ENCODE measurements at places on chromosomes 12 and 14.

DNA sequence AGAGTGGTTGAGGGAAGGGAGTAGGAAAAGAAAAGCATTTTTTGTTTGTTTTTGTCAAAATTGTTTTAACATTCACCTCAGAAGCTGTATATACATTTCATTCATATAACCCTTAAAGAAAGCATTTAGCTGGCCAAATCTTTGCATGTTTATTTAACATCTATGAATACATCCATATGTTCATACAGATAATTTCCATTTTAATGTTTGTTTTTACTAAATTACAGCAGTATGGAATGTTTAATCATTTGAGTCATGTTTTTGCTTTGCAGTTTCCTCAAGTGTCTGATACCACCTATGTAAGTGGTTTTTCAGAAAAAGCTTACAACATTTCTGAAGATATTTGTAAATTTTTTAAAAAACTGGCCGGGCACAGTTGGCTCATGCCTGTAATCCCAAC is 84.3 kb upstream of the ATF1 start:
- no peak for DNase-seq

DNA sequence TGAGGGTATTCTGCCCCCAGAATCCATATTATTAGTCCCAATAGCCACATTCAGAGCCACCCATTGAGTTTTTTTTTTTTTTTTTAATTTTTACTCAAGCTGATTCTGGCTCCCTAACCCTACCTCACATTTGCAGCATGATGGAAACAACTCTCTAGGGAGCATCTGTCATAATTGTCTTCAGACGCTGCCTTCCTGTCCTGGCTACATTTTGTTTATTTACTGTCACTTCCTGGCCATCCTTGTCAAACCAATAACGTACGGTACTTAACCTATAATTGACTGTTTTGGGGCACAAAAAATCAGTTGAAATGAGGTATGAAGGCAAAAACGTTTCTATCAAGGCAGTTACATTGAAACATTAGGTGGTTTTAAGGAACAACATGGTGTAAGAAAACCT is 2.1 kb downstream of the GLIPR1 start:
- peak; percentile 71 for DNase-seq

DNA sequence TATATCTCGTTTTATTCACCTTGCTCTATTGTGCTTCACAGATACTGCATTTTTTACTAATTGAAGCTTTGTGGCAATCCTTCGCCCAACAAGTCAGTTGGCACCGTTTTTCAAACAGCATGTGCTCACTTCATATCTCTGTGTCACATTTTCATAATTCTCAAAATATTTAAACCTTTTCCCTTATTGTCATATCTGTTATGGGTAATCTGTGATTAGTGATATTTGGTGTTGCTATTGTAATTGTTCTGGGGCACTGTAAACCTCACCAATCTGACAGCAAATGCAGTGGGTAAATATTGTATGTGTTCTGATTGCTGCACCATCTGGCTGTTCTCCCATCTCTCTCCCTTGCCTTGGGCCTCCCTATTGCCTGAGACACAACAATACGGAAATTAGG is 191.3 kb downstream of the BTG1 start:
- peak; percentile 20 for DNase-seq

GRCh38 chr14:79136071-79137044 is 966.2 kb downstream of the NRXN3 start:
- no peak for DNase-seq

DNA sequence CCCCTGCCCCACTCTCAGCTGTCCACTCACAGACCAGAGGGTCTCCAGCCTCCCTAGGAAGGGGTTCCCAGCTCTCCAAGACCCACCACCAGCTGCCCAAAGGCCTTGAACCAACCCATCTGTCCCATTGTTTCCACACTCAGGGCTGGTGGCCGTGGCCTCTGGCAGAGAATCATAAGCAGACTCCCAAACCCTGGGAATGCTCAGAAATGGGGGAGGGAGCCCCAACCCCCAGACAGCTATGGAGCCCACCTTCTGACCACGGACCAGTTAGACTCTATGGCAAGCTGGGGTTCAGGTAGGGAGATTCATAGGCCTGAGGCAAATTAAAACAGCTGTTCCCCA is 280.0 kb downstream of the DPF3 start:
- no peak for DNase-seq

DNA sequence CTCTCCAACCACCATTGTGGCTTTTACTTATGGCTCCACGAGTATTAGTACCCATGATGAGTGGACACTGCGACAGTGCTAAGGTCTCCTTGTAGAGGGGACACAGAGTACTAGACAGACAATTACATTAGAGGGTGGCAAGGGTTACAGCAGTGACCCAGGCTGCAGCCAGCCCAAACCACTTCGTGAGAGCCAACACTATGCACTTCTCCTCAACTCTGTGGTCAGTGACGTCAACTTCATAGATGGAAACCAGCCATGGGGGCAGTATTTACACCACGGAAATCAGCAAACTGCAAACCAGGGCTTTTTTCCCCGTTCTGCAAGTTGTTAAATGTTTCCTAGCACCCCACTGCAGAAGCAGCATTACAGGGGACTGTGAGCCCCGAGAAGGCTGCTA is 61.6 kb upstream of the ZFP36L1 start:
- no peak for DNase-seq

DNA sequence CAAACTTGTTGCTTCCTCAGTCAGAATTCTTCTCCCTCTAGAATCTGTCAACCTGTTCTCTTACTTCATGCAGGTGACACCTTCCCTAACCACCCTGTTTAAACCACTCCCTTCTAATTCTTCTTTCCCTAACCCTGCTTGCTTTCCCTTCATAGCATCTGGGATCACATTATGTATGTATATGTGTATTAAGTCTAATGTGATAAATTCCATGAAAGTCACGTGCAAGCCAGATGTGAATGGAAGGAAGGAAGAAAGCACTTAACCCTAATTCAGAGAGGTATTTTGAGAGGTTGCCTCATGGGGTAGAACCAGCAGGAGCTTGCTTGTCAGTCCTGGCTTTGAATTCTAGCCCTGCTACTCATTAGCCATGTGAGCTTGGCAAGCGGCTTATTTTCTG is 340.0 kb downstream of the TRHDE start:
- DNase-seq = no peak

DNA sequence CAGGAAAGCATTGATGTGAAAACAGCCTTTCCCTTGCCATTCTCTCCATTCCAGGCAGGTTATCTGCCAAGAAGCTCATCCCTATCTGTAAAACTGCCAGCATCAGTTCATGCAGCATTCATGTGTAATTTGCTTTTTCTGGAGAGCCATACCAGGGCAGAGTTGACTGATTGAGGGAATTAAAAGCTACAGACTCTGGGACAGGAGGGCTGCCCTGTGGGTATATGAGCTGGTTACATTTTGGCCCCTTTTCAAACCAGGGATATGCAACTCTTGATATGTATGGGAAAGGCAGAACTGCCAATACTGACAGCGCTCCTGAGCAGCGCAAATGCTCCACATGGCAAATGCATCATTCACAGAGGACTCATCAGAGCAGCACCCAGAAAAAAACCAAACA is 53.7 kb downstream of the SYT1 start:
- no peak for DNase-seq

DNA sequence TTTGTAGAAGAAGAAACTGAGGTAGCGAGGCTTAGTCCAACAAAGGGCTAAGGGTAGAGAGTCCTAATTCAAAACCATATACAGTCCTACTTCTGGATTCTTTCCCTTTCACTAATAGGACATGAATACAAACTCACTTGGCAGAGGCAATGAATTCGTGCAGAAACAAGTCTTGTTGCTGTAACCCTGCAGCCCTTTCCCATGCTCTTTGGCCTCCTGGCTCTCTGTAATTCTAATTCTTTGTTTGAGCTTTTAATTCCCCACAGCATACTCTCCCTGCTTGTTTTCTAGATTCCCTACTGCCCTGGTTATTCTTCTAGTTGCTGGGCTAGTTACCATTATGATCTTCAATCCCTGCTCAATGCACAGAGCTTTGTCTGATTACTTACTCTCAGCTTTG is 381.4 kb downstream of the ETNK1 start:
- no peak for DNase-seq

All from NCI-H1417 (cell line).